ENCODE measurements at places on chromosomes 6 and 20.

DNA sequence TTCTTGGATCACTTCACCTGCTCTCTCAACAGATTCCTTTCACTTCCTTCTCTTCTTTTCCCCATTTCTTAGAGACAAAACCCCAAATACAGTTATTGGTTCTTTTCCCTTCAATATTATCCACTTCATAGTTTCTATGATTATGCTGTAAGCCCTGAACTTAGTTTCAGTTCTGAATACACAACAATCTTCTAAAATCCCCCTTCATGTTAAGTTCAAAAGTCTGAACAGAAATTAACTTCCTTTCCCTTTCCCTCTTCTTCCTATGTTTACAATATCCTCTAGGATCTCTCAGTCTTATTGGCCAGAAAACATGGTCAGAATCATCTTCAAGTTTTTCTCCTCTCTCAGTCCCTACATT lies 57.7 kb downstream of the OGFRL1 start:
- no peak for DNase-seq

GRCh38 chr6:82467338-82467737 lies 103.7 kb downstream of the TPBG start:
- DNase-seq: no peak

DNA sequence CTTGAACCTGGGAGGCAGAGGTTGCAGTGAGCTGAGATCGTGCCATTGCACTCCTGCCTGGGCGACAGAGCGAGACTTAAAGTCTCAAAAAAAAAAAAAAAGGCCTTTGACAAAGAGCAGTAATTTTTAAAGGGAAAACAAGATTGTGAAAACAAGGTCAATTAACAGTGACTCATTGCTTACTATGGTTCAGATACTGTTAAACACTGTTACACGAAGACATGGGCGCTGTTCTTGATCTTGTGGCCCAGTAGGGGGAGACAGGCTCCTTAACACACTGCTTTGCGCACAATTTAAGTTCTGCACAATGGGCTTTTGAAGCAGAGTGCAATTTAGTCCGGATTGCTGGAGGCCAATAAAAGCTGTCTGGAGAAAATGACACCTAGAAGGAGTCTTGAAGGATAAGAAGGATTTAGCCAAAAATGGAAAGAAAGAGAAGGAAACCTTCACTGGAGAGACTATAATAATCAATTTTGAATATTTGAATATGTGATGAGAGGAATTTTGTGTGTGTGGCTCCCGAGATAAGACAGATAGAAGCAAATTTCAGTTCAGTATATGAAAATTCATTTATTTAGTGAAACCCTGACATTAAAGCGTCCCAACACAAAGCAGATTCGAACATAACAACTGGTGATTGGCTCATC lies 6.0 kb upstream of the LATS1 start:
- DNase-seq: peak; percentile 12

GRCh38 chr6:69867639-69867976 lies 1.3 kb downstream of the COL19A1 start:
- DNase-seq: no peak

- no peak for DNase-seq
These were observed 42.0 kb downstream of the CDS2 start for GRCh38 chr20:5168651-5169396.

DNA sequence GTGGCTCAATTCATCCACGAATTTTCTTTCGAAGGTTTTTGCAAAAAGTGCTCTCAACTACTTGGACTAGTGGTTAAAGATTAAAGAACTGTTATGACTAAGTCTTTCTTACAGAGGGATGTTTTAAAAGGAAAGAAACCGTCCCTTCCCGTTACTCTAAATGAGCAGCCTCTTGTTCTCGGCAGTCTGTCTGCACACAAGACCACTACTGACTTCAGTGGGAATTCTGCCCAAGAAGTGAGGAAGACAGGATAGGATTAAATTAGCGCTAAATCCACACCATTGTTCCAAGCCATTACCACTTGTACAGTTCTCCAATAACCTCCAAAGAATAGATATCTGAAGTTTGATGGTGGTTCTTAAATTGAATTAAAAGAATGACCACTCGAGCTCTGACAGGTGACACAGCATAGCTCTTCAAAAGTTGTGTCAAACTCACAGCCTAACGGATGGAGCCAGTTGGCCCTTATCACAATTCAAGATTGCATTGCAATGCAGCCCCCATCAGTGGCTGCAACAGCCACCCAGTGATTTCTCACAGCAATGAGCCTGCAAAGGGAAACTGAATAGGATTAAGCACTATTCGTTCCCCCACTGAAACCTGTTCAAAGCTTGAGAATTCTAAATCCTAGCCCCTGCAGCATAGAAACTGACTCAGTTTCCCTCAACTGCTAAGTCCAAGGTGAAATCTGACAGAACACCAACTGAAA lies 1.8 kb downstream of the EPB41L2 start:
- no peak for DNase-seq

GRCh38 chr6:131362070-131362469 lies 211.0 kb upstream of the ARG1 start:
- DNase-seq: no peak

DNA sequence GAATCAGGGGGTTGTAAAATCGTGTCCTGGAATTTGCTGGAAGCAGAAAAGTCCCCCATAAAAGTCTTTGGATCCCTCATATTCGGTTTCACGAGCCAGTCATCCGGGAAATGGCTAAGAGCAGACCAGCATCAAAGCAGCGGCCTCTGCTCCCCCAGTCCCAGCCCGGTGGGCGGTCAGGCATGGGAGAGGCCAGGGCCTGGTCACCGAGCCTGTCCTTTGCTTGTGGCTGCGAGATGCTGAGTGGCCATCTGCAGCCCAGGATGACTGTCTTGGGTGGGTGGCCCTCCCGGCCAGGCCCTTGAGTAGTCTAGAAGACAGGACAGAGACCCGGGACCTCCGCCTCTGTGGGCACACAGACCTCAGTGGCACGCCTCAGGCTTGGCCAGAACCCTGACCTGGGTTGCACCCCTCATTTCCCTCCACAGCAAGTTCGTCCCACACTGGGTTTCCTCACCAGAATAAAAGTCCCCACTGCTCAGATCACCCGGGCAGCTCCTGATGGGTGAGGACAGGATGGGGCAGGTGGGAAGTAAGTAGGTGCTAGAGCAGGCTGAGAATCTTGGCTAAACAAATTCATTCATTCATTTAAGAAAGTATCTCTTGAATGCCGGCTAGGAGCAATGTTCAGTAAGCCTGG lies 172.1 kb downstream of the BMP7 start:
- no peak for DNase-seq

Data from NCI-H446 treated with DMSO at 0.1 percent for 48 hours (cell line).